ENCODE measurements at places on chromosomes 11 and 22.

- DNase-seq = no peak
Measured at GRCh38 chr11:86565801-86566312, 106.6 kb downstream of the ME3 start.

- DNase-seq = no peak
Measured at GRCh38 chr22:20279662-20280134, 11.6 kb upstream of the RTN4R start.

DNA sequence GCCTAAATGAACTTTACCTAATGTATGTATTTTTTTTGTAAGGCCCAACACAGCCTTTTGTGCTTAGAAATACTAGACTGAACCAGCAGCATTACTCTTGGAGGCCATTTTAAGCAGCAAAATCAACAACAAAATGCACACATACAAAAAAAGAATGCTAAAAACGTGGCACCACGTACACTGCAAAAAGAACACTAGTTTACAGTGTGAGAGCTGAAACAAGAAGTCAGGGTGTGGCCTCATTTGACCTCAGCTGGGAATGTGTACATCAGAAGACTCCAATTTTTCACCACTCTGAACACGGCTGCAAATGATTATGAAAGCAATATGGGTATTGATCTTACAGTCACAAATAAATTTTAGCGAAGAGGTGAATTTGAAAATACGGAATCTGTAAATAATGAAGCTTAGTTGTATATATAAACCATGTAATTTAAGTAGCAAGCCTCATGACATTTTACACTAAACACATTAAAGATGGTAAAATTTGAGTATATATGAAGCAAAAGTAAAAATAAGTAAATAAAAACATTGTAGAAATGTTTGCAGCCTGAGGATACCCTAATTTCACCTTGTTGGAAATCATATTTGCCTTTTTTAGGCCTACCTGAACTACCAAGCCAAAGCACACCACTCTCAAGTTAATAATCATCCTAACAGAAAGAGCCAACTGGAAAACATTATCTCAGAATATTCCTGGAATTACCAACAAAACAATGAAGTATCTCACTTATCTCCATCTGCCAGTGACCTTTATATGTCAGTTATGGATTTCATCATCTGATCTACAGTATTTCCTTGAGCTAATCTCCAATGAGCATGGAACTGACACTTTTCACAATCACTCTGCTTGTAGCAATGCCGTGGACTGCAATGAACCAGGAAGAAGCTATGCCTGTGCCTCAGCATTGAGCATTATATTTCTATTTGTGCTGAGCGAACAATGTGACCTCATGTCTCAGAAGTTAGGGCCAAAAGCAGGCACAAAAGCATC lies 319.5 kb upstream of the FAT3 start:
- DNase-seq = no peak

- no peak for DNase-seq
Measured at GRCh38 chr22:43053176-43053575, 36.0 kb downstream of the TTLL1 start.

DNA sequence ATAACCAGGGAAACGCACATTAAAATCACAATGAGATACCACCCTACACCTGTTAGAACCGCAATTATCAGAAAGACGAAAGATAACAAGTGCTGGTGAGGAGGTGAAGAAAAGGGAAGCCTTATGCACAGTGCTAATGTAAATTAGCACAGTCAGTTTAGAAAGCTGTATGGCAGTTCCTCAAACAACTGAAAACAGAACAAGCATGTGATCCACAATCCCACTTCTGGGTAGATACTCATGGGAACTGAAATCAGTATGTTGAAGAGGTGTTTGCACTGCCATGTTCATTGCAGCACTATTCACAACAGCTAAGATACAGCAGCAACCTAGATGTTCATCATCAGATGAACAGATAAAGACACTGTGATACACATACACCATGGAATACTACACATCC lies 75.0 kb upstream of the CCND1 start:
- DNase-seq = no peak

GRCh38 chr11:117414724-117415123 lies 87.1 kb downstream of the CEP164 start:
- no peak for DNase-seq

GRCh38 chr11:70751142-70751734 lies 352.9 kb downstream of the CTTN start:
- DNase-seq = no peak

GRCh38 chr11:78032090-78032489 lies 9.0 kb upstream of the KCTD14 start:
- DNase-seq = no peak

- no peak for DNase-seq
Measured at GRCh38 chr11:6634534-6634933, 15.3 kb upstream of the TPP1 start.

DNA sequence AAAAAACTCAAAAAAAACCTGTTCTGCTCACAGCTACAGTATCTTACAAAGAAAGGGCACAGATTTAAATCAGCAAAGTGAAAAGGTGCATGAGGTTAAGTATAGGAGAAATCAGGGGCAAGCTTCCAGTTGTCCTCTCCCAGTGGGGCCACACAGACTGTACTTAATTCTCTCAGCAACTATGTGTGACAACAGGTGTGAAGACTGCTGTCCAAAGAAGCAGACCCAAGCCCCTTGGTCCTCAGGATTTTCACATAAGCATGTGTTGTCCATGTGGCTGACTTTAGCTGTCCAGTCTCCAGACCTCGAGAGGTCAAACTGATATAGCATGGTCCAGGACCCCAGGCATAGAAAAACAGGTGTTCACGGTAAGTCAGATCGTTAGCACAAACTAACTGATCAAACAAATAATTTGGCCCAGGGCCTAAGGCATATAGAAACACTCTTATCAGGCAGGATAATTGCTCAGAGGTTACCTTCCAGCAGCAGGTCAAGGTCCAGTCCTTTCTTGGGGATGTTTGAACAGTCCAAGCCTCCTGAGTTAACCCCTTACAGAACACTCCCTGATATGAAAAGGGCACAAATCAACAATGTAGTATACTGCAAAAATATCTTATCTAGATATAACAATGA lies 21.1 kb upstream of the CSTF3 start:
- no peak for DNase-seq

GRCh38 chr11:57729479-57729878 lies 11.8 kb upstream of the SELENOH start:
- no peak for DNase-seq

DNA sequence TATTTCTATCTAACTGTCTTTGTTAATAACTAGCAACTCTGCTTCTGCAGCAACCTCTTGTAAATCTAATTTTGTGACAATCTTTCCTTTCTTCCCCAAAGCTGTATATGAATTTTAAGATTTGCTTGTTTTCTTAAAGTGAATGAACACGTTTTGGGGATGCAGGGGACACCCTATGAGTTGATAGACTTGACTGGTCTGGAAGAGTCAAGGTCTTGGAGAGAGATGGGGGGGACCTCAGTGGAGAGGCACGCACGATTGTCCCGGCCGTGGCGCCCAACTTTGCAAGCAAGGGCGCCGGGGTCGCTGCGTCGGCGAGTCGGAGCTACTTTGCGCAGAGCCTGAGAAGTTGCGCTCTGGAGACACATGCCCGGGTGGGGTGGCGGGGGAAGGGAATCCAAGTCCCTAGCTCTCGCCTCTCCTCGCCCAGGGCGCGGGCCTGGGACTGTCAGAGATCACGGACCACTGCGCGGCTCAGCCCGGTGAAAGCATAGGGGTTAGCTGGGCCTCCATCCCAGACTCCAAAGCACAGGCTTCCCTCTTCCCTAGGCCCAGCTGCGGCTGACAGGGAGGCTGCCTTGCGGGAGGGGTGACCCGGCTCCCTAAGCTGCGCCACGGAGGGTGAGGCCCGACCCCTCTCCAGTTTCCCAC lies 854 bp downstream of the ABCC8 start:
- no peak for DNase-seq

- no peak for DNase-seq
Measured at GRCh38 chr11:113554526-113554925, 79.3 kb upstream of the DRD2 start.

DNA sequence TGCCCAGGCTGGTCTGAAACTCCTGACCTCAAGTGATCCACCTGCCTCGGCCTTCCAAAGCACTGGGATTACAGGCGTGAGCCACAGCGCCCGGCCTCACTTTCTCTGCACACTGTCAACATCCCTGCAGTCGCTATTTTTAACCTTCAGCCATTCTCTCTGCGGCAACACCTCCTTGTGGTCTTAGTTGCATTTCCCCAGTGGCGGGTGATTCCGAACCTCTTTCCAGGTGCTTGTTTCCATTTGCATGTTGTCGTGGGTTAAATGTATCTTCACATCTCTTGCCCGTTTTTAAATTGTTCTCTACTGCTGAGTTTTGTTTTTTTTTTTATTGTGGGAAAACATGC lies 2.2 kb upstream of the SCT start:
- DNase-seq = no peak

- no peak for DNase-seq
Measured at GRCh38 chr22:38346506-38346905, 29.3 kb upstream of the CSNK1E start.

DNA sequence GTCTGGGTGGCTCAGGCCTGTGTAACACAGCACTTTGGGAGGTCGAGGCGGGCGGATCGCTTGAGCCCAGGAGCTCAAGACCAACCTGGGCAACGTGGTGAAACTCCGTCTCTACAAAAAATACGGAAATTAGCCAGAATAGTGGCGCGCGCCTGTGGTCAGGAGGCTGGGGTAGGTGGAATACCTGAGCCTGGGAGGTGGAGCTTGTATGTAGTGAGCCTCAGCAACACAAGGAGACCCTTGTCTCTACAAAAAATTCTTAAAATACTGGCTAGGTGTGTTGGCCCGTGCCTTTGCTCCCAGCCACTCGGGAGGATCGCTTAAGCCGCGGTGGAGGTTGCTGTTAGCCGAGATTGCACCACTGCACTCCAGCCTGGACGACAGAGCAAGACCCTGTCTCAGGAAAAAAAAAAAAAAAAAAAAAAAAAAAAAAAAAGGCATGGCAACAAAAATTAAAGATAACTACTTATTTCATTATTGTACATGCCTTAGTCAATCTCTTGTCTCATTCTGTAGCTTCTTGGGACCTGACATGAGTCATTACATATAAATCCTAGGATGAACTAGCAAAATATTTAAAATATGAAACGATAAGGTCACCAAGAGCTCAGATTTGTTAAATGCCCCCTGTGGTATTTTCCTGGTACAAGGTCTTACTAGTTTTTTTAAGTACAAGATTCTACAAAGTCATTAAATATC lies 1.1 kb downstream of the TAF1D start:
- DNase-seq = peak; percentile 38

DNA sequence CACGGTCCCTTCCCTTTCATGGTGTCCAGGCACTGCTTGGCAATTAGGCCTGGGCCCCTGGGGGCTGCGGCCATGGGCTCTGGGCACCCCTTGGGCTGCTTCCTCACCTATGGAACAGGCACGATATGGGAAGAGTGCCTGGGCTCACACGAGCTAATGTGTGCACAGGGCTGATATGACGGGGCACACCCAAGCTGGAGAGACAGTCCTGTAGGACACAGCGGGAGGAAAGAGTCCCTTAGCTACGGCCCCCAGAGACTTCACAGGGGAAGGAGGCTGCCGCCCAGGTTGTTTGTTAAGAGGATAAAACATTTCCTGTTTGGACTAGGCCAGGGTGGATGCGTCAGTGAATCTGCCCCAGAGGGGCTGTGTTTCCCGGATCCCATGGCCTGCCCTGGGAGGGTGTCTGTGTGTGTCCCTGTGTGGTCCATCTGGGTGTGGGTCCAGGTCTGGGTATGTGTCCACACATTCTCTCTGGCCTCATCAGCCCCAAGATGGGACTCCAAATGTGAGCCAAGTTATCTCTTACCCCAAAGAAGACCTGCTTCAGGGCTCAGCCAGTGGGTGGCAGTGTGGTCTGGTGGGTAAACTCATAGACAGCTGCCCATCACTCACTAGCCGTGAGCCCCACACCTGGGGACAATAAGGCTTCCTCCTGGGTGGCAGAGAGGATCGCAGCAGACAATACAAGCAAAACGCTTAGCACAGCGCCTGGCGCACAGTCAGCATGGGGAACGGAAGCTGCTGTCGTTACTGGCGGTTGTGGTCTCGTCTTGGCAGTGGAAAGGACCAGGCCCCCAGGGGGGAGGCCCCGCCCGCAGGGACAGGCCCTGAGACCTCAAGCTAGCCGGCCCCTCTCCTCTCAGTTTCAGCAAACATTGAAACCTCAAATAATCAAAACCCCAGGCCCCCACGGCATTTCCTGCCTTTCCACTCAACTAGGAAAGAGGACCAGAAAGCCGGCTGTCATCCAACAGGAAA lies 3.2 kb upstream of the EMID1 start:
- DNase-seq = peak; percentile 57

DNA sequence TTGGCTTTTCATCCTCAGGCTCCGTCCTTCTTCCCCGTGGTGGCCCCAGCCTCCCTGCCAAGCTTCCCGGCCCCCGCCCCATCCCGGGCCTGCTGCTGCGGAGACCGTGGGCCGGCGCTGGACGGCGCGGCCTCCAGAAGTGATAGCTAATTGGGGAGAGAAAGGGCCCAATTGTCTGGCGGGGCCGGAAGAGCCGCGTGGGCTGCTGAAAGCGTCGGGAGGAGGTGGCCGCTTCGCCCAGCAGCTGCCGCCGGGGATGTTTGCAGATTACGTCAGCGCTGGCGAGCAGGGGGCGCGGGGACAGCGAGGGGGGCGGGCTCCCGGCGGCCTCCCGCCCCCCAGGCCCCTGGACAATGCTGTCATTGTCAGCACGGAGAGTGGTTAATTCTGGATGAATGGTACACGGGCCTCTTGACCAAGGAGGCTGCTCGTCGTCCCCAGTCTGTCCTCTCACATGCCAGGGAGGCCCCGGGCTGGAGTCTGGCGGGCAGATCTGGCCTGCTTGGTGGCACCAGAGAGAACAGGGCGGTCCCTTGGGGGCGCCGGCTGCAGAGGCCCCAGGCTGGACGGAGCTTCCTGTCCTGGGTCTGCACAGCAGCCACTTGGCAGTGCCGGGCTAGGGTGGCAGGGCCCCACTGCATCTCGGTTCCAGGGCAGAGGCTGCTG lies 1.6 kb downstream of the SMIM38 start:
- no peak for DNase-seq

GRCh38 chr22:46589141-46589748 lies 30.9 kb upstream of the GRAMD4 start:
- DNase-seq = no peak

DNA sequence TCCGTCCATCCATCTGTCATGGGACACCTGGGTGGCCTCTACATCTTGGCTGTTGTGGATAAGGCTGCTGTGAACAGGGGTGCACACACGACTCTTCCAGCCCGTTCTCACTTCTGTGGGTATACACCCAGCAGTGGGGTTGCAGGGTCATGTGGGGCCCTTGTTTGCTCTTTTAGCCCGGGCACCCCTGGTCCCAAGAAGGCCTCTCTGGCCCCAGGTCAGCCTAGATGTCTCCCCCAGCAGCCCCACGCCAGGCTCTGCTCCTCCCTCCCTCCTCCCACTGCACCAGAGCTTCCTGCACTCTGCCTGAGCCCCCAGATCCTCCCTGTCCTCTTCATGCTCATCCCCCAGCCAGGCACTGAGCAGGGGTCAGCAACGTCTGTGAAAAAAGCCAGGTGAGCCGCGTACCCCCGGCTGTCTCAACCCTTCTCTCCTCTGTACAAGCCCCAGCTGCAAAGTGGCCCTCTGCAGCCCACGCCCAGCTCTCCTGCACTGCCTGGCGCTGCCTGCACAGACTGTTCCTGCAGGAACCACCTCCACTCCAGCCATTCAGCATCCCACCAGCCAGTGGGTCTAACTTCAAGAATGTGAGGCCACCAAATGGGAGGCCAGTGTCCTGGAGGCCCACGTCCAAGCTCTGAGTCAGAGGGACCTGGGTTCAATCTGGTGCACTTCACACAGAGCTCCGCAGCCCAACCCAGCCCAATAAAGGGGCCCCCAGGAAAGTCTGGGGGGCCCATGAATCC lies 1508.9 kb downstream of the BRD1 start:
- no peak for DNase-seq

GRCh38 chr11:132838627-132839026 lies 693.7 kb downstream of the OPCML start:
- no peak for DNase-seq

All from stimulated activated CD4-positive, alpha-beta T cell treated with anti-CD3 and anti-CD28 coated beads, Interleukin-4, amount 100 ng/mL, for 48 hours (primary cell).